ENCODE measurements at places on chromosomes 16 and 17.

GRCh38 chr17:83064021-83064731 lies 15.2 kb upstream of the METRNL start:
- DNase-seq, result peak; percentile 17

- no peak for DNase-seq
Observed at GRCh38 chr17:65532101-65532890, 29.2 kb downstream of the AXIN2 start.

DNA sequence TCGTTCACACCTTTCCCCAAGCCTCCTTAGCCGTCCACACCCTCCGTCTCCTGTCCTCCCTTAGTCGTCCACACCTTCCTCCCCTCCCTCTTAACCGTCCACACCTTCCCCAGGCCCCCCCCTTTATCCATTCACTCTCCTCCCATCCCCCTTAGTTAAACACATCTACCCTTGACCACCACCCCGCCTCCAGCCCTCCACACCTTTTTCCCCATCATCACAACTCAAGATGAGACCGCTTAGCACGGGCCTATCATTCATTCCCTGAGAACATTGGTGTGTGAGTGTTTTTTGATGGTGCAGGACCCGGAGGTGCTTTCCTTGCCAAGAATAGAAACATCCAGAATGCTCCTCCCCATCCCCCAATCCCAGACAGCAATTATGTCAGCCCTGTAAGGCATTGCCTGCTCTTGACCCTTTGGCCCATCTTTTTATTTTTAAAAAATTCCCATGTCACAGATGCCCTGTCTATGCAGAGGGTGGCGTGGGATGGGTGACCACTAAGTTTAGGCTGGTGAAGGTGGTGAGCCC lies 1.4 kb downstream of the TENT4B start:
- DNase-seq, result no peak

GRCh38 chr16:58197314-58198012 lies 443 bp downstream of the CSNK2A2 start:
- DNase-seq, result no peak

DNA sequence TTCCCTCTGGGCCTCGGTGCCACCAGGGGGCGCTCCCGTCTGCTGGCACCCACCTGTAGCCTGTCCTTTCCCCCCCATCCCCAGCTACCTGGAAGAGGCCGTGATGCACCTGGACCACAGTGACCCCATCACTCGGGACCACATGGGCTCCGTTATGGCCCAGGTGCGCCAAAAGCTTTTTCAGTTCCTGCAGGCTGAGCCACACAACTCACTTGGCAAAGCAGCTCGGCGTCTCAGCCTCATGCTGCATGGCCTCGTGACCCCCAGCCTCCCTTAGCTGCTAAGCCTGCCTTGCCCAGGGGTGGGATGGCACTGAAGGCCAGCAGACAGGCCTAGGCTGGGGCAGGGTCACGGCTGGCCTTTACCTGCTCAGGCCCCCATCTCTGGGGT lies 818 bp upstream of the NRN1L start:
- peak; percentile 62 for DNase-seq

DNA sequence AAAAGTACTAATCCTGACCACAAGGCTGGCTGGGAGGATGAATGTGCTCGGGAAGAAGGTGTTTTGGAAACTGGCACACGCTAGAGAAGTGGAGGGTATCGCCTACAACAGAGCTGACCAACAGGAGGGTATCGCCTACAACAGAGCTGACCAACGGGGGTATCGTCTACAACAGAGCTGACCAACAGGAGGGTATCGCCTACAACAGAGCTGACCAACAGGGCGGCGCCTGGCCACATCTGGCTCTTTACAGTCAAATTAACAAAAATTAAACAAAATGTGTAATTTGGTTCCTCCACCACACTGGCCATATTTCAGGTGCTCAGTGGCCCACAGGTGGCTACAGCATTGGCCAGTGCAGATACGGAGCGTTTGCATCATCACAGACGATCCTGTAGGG lies 153.5 kb downstream of the CMIP start:
- DNase-seq, result no peak

GRCh38 chr16:82586130-82586529 lies 40.6 kb upstream of the CDH13 start:
- no peak for DNase-seq

DNA sequence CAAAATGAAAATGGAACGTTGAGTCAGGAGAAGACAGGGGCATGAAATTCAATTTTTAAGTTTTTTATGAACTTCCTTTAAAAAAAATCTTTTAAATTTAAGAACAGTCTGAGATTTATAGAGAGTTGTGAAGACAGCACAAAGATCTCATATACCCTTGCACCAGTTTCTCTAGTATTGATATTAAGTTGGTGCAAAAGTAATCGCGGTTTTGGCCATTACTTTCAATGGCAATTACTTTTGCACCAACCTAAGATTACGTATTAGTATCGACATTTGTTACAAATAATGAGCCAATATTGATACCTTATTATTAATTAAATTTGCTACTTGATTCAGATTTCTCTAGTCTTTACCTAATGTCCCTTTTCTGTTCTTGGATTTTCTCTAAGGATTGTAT lies 684.4 kb upstream of the CDH8 start:
- no peak for DNase-seq

GRCh38 chr17:49244839-49245238 lies 14.3 kb upstream of the PHOSPHO1 start:
- no peak for DNase-seq

DNA sequence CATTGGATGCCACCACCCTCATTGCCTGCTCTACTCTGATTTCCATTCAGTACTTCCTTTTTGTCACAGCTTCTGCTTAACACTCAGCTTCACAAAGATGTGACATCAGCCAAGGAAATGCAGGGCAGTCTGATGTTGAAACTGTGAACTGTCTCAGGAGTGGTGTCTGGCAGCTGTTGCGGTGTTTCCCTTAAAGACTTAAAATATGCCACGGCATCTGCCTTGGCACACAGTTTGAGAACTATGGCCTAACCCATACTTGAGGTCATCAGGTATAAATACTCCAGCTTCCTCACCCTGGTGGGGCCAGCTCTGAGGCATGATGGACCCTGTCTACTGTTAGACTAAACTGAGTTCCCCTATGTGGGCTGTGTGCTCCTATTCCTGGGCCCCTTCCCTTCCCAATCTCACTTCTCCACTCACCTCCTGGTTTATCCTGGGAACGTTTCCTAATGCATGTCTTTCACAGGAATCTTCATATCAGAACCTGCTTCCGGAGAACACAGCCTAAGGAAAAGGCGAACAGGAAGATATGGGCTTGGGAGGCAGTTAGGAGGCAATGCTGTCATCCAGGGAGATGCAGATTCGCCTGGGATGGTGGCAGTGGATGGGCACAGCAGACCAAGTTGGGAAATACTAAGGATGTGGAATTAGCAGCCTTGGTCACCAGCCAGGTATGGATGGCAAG lies 96.5 kb downstream of the WSCD1 start:
- no peak for DNase-seq

GRCh38 chr17:67519801-67520251 lies 142.7 kb downstream of the PITPNC1 start:
- no peak for DNase-seq

- no peak for DNase-seq
Observed at GRCh38 chr16:2826591-2827373, 3.3 kb upstream of the ZG16B start.

DNA sequence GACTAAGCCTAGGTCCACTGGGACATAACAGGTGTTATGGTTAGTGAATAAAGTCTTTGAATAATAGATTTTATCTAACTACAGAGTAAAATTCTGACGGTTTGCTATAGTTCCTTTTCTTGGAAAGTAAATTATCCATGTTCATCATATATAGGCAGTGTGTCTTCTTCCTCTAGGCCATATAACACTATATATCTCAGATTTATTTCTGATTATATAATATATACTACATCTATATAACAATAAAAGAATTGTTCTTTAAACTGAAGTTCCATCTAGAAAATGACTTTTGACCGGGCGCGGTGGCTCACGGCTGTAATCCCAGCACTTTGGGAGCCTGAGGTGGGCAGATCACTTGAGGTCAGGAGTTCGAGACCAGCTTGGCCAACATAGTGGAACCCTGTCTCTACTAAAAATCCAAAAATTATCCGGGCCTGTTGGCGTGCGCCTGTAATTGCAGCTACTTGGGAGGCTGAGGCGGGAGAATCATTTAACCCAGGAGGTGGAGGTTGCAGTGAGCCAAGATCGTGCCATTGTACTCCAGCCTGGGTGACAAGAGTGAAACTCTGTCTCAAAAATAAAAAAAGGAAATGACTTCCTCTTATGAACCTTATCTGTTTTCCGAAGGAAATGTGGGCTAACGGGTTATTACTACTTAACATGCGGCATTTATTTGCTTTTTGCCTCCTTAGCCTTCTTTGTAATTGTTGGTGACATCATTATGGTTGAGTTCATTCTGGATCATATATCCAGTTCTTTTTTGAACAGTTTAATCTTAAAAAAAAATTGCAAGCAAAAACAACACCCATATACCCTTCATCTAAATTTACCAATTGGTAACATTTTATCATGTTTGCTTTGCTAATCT lies 29.2 kb downstream of the NOL11 start:
- no peak for DNase-seq

DNA sequence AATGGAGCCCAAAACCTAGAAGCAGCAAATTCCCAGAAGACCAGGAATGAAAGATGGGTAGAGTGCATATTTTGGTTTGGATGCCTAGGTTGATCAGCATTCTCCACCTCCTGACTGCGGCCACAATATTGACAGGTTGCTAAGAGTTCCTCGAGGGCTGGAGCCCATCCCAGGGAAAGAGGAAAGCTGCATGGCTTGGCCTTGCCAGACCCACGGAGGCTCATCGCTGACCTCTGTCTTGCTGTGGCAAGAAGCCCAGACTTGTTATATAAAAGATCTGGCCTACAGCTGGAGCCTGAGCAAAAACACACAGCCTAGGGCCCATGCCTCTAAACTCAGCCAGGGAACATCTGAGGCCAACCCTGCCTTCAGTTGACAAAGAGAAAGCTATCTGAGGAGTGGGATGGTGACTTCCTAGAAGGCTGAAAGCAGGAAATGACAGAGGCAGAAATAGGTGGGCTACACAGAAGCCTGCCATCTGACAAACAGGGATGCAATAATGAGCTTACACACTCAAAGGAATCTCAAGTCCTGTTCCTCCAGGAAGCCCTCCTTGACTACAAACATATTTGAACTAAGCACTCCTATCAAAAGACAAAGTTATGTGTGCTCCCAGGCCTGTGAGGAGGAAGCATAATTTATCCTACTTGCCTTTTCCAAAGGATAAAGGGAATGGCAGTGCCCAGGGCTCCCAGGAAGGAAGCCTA lies 22.5 kb upstream of the SLC35B1 start:
- peak; percentile 25 for DNase-seq

DNA sequence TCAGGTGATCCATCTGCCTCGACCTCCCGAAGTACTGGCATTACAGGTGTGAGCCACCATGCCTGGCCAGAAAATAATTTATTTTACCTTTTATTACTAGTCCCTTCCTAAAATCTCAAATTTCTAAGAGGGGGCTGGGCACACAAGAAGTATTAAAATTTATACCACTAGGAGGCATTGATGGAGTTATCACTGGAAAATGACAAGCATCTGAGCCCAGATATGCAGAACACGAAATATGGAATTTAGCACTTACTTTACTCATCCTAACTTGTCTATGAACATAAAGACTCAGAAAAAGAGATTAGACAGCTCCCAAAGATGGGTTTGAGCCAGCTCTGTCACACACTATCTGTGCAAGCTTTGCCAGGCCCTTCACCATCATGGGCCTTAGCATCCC lies 46.4 kb downstream of the STAT5A start:
- DNase-seq, result no peak

DNA sequence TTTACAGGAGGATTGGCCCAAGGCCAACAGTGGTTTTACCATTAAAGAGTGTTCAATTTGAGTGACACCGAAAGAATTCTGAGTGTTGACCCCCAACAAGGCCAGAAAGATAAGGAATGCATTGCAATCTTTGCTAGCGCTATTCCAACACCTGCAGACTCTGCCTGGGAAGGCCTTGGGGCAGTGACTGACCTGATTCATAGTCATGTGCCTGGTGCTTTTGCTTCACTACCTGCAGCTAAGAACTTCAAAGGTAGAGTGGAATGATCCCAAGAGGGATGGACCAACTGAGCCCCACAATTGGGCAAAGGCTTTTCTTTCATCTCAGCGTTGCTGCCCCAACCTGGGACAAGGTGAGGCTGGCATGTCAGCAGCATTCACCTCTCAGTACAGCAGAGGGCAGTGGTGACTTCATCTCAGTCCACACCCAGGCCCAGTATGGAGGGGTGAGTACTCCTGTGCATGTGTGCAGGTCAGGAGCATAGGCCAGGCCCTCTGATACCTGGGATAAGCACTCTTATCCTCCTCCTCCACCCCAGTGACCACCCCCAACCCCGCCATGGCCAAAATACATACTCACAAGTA lies 149.6 kb upstream of the GNAO1 start:
- DNase-seq, result no peak

DNA sequence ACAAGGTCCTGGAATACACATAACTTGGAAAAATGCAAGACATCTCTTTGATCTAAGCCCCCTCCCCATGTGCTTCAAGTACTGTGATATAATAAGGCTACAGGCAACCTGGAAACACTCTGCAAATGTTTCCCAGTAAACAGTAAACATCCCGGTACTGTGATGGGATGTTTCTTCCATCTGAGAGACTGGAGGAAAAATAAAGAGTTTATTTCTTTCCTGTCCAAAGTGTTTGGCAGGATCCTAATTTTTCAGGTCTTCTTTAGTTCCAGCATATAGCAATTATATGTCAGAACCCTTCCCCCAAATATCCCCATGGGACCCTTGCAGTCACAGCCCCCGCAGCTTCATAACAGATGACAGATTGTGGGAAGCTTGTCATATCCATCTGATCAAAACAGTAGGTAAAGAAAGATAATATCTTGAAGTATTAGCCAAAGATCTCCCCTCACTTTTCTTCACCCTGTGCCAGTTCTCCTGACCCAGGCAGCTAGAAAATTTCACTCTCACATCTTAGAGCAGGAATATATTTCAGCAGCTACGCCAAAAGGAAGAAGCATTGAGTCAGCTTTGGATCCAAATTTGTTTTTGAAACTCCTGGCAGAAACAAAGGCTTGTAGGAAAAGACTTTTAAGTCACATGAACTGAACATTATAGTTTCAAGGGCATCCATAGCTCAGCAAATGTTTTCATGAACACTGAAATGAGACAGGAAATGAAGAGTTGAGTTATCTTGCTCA lies 141.3 kb downstream of the HS3ST3A1 start:
- DNase-seq, result no peak
